ENCODE measurements at places on chromosomes 7 and 10.

DNA sequence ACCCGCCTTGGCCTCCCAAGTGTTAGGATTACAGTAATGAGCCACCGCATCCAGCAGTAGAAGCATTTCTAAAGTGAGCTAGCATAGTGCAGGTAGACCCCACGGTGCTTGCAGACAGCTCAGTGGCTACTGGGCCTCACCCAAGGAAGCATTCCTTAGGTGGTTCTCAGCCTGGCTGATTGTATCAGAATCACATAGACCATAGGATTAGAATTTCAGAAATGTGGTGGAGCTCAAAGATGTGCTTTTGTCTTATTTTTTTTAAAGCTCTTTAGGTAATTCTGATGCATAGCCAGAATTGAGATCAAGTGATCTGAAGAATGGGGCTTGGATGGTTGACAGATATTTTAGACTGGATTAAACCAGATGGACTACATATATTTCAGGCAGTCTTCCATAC, 10.9 kb downstream of the ANLN start:
- no peak for DNase-seq

GRCh38 chr7:82098414-82098813, 328.6 kb upstream of the HGF start:
- no peak for DNase-seq

DNA sequence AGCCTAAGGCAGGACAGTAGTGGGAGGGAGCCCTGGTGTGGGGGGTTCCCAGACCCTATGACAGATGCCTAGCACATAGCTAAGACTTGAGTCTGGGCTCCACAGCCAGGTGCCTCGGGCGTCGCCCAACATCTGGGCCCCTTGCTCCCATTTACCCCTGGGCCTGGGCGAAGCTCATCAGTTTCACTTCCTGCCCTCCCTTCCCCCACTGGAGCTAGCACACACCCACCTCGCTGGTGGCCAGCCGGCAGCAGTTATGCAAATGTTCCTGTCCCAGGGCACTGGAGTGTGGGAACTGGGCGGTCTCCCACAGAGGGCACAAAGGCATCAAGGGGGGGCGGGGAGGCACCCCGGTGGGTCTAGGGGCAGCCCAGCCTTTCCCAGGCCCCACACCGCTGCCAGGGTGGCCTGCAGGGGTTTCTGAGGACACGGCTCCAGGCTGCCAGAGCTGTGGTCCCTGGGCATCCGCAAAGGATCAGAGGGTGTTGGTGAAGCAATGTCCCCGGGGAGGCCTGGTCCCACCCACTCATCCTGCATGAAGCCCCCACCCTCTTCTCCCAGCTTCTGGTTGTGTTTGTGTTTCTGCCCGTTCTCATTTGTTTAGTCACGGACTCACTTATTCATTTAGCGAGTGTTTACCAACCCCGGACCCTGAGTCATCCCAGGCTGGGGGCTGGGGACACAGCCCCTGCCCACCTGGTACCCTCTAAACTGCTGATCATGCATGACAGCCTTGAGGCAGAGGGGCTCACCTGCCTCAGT, 20.4 kb downstream of the SH2B2 start:
- DNase-seq = peak; percentile 27

DNA sequence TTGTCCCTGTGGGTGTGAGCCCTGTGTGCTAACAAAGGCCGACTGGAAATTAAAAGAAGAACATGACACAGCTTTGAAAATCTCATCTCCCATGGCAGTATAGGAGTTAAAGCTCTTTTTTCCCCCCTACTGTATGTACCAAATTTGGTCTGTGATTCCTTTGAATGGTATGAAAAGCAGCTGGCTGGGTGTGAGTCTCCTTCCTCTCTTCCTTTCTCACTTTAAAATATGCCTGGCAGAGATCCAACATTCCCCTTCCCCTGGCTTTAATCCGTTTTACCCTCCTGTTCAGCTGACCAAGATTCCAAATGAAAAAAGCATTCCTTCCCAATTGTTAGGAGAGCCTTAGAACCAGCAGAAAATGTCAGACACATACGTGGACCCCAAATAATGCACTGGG, 225.0 kb upstream of the CELF2 start:
- no peak for DNase-seq

DNA sequence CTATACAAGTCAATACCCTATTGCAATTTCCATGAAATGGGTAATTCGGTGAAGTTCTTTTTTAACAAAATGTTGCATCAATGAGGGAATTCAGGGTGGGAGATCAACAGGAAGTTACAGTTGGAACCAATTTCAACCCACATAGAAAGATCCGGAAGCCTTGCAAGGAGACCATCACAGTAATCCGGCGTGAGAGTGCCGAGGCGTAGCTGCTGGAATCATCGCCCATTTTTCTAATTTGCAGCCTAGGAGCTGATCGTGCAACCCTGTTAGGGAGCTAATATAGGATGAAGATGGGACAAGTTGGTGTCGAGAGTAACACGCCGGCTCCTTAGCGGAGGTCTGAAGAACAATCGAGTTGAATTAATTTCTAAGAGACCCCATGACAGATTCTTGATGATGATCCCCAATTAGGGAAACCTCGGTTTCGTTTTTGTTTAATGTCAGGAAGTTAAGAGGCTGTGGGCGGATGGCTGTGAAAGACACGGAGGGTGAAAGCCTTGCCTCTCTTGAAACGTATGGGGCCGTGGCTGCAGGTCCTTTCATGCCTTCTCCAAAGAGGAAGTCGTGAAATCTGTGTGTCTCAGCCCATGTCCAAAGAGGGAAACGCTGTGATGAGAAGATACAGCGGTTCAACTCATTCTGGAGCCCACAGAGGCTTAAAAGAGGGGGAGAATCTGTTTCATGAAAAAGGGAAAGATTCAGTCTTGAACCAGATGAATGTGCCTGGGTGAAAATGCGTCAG, 51.2 kb upstream of the CARD11 start:
- no peak for DNase-seq

- DNase-seq = no peak
Observed at GRCh38 chr7:139909379-139910050, 80.5 kb downstream of the TBXAS1 start.

DNA sequence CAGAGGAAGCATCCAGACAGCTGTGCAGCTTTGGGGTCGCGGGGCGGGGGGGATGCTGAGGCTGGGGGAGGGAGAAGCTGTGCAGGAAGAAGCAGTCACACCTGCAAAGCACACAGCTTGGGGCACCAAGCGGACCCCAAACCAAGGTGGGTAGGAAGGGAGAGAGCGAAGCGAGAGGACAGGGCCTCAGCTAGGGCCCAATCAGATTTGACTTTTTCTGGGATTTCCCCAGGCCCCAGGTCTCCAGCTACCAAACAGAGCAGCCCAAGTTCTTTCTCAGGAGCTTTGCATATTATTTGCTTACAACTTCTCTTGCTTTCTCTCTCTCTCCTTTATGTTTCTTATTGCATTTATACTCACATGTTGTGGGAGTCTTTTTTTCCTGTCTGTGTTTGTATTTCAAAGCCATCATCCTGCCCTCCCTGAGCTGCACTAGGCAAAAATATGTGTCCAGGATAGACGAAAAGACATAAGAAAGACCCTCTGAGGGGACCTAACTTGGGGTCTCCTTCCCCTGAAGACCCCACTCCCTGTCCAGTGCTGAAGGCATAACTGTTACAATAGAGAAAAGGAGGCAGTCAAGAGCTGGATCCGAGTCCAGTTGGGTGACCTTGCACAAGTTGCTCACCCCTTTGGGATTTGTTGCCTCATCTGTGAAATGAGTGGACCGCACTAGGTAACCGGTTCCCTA, 50.6 kb upstream of the SMNDC1 start:
- DNase-seq = no peak

- no peak for DNase-seq
Observed at GRCh38 chr7:148979827-148980226, 48.5 kb downstream of the PDIA4 start.

DNA sequence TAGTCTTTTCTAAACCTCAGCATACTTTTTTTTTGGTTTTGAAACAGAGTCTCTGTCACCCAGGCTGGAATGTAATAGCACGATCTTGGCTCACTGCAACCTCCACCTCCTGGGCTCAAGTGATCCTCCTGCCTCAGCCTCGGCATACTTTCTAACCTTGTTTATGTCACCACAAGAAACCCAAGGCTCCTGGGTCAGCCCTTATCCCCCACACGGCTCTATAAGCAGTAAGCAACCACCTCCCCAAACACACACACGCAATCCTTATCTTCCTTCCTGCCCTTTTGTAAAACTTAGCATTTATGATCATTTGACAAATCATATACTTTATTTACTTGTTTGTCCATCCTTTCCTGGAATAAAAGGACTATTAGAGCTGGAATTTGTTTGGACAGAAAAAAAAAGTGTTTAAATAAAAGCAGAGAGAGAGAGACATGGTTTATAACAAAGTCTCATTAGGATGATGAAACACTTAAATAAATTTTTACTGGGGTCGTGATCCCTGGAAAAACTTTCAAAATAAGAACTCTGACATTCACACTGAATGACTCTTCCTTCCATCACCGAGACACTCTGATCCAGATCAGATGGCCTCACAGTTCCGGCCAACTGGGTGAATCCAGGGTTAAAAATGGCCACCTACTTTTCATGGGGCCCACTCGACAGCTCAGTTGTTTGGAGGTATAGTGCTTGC, 72.7 kb upstream of the PIK3CG start:
- no peak for DNase-seq

DNA sequence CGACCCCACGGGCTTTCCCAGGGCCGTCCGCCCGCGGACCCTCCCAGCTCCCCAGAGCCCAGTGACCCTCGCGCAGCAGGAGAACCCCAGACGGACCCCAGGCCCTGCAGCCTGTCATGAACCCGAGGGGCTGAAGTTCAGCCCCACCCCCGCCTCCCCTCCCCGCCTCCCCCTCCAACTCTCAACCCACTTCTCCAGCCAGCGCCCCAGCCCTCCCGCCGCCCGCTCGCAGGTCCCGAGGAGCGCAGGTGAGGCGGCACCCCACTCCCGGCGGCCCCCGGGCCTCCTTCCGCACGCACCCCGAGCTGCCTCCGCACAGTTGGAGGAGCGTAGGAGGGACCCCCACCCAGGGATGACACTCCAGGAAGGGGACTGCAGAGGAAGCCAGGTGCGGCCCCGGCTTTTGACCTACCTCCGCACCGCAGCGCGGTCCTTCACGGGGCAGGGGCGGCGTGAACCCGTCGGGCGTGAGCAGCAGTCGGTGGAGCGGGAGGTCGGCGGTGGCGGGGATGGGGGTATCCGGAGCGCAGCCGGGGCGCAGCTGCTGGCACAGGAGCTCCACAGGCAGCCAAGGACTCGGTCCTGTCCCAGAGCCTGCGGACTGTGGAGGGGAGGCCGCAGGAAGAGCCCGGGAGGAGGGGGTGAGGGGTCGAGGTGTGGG, at the start of gene TMEM176A:
Gene TMEM176A, plus strand, starts transcription at position 189 of the 661 bp plus-strand sequence. CDS start 782 bp downstream, outside the sequence.
- DNase-seq = no peak

GRCh38 chr10:26408858-26409494, 29.2 kb upstream of the APBB1IP start:
- no peak for DNase-seq
